Activated CD4-positive, alpha-beta T cell treated with anti-CD3 and anti-CD28 coated beads for 36 hours (primary cell): ENCODE measurements at places on chromosomes 2 and 18. TPM values are rescaled to one million over a fixed set of nuclear protein-coding genes. Genes with fewer than 3 reads are reported as not detected.

TTR gene
- total RNA-seq, result not detected

CRACDL gene
- total RNA-seq, result not detected

PLA2R1 gene
- 0.02 TPM for total RNA-seq

MFSD2B gene
- total RNA-seq, result not detected

SLC30A3 gene
- 0.86 TPM for total RNA-seq

CFAP221 gene
- total RNA-seq, result not detected

RNF138 gene
- total RNA-seq, result 85.1 TPM

NPC1 gene
- total RNA-seq, result 21.6 TPM

CIB4 gene
- total RNA-seq, result not detected

OXER1 gene
- total RNA-seq, result 0.23 TPM
